SK-N-SH (cell line): ENCODE measurements at places on chromosomes 4 and X. TPM values are rescaled to one million over a fixed set of nuclear protein-coding genes. Genes with fewer than 3 reads are reported as not detected.

Gene DACH2
- polyA plus RNA-seq = not detected in 2 replicates

Gene F9
- not detected in 2 replicates for polyA plus RNA-seq

Gene TIGD4
- polyA plus RNA-seq = 0.13 and 0.28 TPM in 2 replicates

Gene MTNR1A
- not detected in 2 replicates for polyA plus RNA-seq

Gene CYTL1
- 3.0 and 3.8 TPM in 2 replicates for polyA plus RNA-seq

Gene XAGE1A
- polyA plus RNA-seq = 16.0 and 76.7 TPM in 2 replicates

Gene CPE
- polyA plus RNA-seq = 18.2 and 25.9 TPM in 2 replicates

Gene TMEM156
- polyA plus RNA-seq = 0.13 and 0.15 TPM in 2 replicates

Gene UGT8
- not detected in 2 replicates for polyA plus RNA-seq

Gene RNF212
- polyA plus RNA-seq = 7.0 and 9.3 TPM in 2 replicates

Gene GASK1B
- polyA plus RNA-seq = 3.7 and 7.2 TPM in 2 replicates

Gene MSX1
- polyA plus RNA-seq = 1.5 and 2.1 TPM in 2 replicates

Gene PPP2R3B
- 18.9 and 19.4 TPM in 2 replicates for polyA plus RNA-seq

Gene TRMT2B
- polyA plus RNA-seq = 7.2 and 8.2 TPM in 2 replicates

Gene POLN
- 0.67 and 1.2 TPM in 2 replicates for polyA plus RNA-seq

Gene ZMAT1
- polyA plus RNA-seq = 3.8 and 5.5 TPM in 2 replicates

Gene ASB12
- 0.03 TPM in 1 of 2 replicates, not detected in the other for polyA plus RNA-seq

Gene SPANXB1
- not detected in 2 replicates for polyA plus RNA-seq

Gene BEX1
- 170 and 206 TPM in 2 replicates for polyA plus RNA-seq

Gene TEX13C
- polyA plus RNA-seq = 0.13 and 0.16 TPM in 2 replicates
